ENCODE measurements at places on chromosomes 5 and 9.

GRCh38 chr9:138112791-138113600, 235.4 kb downstream of the CACNA1B start:
- DNase-seq, result no peak

DNA sequence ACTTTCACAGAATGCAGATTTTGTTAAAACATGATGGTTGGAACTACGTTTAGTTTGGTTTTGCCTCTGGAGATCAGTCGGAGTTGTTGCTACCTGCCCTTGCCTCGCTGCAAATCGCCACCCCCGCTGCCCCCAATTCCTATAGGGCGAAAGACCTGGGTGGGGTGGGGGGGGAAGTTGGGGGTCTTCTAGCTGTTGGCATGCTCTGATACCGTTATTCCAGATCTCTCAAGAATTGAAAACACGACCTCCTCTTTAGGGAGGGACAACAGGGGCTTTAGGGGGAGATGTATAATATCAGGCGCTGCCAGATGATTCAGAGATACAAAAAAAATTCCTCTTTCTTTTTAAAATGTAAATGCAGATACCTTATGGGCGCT, 36.4 kb upstream of the NFIB start:
- DNase-seq, result no peak

DNA sequence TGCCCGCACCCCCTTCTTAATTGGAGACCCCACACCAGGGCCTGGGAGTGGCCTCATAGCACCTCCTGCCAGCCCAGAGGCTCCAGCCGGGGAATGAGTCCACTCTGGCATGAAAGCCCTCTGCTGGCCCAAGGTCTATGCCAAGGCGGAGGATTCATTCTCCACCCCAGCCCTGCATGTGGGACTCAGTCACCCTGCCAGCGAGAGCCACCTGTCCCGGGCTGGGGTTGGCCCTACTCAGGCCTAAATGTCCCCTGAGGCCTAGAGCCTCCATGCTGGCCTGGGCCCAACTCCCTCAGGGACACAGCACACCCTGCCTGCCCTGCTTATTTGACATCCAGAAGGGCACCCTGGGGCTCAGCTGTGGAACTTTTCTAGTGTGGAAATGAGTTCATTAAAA, 1.0 kb upstream of the RAPGEF1 start:
- DNase-seq, result no peak

DNA sequence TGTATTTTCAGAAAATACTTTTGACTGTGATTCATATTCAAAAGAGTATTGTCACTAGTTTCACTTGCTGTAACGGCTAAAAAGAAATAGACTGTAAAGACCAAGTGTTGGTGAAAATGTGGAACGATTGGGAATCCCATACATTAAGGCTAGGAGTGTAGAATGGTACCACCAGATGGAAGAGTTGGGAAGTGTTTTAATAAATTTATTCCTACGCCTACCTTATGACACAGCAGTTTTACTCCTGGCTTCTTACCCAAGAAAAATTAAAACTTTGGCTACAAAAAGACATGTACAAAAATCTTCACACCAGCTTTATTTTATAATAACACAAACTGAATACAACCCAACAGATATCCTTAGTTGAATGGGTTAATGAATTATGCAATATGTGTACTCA, 256.2 kb downstream of the TAF11L14 start:
- no peak for DNase-seq

DNA sequence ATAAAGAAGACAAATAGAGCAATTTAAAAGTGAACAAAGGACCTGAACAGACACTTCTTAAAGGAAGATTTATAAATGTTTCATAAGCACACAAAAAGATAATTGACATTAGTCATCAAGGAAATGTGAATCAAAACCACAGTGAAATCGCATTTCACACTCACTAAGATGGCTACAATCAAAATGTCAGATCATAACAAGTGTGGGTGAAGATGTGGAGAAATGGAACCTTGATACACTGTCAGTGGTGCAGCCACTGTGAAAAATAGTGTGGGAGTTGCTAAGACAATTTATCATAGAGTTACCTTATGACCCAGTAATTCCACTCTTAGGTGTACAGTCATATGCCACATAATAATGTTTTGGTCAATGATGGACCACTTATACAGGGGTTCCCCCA, 54.5 kb upstream of the HTR4 start:
- DNase-seq, result no peak

- no peak for DNase-seq
Observed at GRCh38 chr9:88706193-88707113, 171.5 kb downstream of the NXNL2 start.

DNA sequence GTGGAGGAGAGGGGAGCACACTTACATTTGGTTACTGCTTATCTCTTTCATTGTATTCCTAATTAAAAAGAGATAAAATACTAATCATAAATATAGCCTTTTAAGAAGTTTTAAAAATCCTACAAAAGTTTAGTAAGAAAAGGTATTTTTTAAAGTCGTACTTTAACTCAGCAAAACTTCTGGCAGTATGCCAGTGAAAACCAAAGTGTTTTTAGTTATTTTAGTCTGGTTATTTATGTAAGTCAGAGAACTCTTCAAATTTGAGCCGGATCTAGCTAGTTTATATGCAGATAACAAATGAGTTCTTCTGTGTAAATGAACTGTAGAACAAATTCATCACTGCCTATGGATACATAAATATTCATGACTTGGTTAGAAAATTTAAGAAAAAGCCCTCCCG, 36.5 kb upstream of the ANKDD1B start:
- no peak for DNase-seq

DNA sequence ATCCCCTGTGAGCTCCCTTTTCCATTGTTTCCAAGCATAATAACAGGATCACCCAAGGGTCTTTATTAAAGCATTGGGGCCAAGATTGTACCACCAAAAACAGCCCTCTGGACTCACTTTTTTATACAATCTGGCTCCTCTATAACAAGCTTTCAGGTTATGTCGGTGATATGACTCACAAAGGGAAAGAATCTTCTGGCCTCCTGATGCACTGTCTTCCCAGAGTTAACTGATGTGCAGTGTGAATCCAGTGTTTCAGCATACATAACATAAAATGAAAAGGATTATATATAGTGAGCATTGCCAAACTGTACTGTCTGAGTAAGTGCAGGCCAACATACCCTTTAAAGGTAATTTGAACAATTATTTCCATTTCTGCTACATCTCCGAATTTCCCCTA, 33.9 kb upstream of the MAN2A1 start:
- DNase-seq, result no peak

DNA sequence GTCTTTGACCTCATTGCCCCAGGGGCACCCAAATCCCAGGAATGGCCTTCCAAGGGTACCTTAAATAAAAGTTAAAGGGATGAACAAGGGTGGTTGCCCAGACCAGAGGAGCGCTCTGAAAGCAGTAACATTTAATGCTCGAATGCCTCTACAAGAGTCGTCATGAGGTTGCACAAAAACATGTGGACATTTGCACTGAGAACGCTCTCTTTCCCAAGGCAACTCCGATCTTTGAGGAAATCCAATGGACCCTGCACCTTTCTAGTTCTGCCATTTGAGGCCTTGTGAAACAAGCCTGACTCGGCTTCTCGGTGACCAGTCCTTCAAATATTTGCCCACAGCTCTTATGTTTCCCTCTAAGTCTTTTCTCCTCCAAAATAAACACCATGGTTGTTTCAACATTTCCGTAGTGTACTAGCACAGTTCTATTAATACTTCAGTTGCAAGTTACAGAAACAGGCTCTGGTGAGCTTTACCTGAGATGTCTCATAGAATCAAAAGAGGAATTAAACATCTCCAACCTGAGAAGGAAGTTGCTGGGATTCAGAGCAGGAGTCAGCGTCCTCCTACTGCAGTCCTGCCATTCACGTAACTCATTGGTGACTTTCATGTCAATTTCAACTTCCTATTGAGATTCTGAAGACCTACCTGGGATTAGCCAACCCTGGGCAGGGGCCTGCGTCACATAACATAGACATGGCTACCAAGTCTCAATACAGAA, 168.8 kb upstream of the RAI14 start:
- DNase-seq, result no peak

DNA sequence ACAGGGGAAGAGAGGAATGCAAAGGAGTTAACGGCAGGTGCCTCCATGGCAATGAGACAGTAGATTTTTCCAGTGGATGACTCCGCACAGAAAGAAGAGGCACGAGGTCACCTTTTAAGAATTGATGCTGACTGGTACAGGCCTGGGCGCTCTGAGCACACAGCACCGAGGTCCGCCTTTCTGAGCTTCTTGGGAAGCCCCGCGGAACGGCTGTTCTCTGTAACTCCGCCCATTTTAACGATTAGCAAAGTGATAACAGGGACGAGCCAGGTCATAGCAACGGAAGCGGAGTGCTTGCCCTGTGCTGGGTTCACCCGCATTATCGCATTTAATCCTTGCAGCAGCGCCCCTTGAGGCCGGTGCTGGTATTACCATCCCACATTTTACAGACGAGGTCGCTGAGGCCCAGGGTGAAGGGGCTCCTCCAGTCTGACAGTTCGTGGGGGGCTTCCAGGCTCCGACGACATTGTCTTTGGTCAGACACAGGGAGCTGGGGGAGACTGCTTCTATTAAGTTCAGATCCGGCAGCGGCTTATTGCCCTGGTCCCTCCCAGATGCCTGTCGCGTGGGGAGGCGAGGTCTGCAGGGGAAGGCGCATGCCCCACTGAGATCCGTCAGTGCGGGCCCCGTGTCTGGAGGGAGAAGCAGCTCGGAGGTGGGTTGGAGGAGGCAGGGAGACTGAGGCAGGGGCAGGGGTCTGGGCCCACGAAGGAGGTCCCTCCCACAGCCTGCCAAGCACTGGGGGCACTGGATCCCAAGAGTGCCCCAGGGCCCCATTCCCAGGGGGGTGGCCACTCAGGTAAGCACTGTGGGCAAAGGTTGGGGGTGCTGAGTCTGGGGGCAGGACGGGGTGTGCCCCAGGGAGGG, 22.3 kb upstream of the HMCN2 start:
- peak; percentile 68 for DNase-seq

DNA sequence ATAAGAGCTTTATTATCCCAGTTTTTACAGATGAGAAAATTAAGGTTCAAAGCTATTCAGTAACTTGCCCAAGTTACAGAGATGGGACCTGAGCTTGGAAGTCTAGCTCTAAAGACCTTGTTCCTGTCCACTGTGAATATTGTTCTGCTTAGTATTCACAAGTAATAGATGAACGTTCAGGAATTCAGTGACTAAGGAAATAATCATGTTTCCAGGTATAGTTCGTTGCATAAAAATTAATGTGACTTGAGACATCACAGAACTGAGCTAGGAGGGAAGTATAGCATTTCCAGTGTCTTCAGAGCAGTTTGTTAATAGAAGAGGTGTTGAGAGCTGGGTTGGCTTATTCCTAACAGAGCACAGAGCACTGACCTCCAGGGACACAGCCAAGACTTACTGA, 136.1 kb downstream of the FGF1 start:
- DNase-seq, result no peak

- no peak for DNase-seq
Observed at GRCh38 chr9:135288054-135288453, 191.5 kb upstream of the PPP1R26 start.

DNA sequence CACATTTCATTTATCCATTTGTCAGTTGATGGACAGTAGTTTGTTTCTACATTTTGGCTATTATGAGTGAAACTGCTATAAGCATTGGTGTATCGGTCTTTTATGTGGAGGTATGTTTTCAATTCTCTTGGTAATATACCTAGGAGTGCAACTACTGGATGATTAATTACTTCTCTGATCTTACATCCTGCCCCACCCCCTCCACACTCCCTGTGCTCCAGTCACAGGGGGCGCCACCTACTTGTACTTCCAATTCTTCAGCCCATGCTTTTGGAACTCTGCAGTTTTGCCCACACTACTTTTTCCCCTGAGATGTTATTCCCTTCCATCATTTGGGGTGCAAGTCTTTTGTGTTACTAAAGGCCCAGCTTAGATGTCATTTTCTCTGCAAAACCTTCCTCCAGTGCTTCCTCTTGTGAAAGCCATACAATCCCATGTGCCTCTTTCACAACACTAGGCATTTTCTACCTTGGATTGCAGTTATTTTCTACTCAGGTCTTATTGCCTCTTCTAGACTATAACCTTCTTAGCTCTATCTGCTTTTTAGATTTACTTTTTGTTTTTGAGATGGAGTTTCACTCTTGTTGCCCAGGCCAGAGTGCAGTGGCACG, 42.1 kb downstream of the SEC61B start:
- peak; percentile 38 for DNase-seq

DNA sequence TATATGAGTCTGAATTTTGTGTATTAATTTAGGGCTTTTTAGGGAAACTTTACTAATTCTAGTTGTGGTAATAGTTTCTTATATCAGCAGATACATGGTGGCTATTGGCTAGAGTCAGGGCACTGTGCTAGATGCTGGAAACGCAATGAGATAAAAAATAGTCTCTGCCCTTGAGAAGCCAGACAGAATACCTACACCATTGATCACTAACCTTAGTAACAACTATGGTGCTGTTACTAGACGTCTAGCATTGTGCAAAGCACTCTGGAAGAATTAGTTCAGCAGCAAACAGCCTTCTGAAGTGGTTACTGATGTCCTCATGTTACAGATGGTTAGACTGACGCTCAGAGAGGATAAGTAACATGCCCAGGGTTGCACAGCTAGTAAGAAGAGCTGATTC, 61.8 kb downstream of the GDA start:
- DNase-seq, result no peak

DNA sequence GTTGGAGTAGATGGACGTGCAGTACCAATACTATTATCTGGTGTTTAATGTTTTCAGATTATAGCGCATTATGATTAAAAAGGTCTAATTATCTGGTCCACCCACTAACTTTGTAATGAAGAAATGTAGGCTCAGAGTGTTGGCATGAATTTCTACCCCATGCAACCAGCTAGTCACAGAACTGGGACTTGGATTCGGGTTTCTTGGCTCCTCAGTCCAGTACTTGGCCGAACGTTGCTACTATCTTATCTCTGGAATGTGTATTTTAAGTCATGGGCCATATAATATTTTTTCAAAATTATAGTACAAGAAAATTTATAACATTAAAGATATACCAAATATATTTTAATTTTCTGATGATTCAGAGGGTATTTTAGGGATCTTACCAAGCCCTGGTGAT, 657.5 kb upstream of the DMAC1 start:
- no peak for DNase-seq

DNA sequence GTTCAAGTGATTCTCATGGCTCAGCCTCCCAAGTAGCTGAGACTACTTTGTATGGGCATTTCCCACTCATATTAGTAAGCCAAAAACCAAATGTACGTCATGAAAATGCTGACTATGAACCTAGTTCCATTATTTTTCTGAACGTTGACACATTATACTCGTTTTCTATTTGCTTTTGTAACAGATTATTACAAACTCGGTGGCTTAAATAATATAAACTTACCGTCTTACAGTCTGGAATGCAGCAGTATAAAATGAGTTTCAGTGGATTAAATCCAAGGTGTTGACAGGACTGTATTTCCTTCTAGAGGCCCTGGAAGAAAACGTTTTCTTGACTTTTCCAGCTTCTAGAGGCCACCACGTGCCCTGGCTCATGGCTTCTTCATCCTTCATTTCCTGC, 517.0 kb downstream of the GADD45G start:
- DNase-seq, result no peak

Data from NB4 (cell line).